ENCODE measurements at places on chromosomes 6 and 20.
A peak's percentile ranks its signal among the peaks of the same experiment; 100 is the strongest.

DNA sequence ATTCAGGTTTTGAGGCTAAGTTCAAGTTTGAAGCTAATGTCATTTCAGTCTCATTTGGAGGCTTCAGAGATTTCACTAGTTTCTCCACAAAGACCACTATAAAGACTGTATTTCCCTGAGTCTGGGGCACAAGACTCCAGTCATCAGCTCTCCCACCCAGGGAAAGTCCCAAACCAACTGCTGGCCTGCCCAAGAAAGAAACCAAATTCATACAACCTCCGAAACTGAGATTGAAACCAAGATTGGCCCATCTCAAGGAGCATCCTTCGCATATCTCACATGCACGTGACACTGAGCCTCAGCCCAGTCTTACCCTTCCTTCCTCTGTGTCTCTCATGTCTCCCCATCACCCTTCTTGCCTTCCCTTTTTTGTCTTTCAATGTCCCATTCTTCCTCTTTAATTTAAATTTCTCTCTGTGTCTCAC, 3.5 kb upstream of the LTA start:
- DNase-seq: no peak

- DNase-seq: no peak
Observed at GRCh38 chr6:105593056-105593690, 190.3 kb upstream of the PREP start.

- DNase-seq: no peak
Observed at GRCh38 chr6:29709188-29709587, 14.0 kb upstream of the HLA-F start.

GRCh38 chr6:1749041-1749440, 139.3 kb downstream of the FOXC1 start:
- no peak for DNase-seq

- DNase-seq: peak; percentile 10
Observed at GRCh38 chr6:70166088-70166958, 136.6 kb downstream of the COL9A1 start.

DNA sequence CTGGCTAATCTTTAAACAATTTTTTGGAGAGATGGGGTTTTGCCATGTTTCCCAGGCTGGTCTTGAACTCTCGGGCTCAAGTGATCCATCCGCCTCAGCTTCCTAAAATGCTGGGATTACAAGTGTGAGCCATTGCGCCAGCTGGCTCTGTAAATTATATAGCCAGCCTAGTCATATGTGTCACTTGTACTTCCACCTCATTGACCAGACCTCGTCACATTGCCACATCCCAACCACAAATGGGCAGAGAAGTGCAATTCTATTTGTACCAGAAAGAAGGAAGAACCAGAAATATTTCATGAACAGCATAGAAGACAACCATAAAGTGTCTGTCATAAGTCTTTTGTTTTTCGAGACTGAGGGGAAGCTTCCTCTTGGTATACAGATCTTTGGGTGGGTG, 304.9 kb upstream of the RNF24 start:
- no peak for DNase-seq

DNA sequence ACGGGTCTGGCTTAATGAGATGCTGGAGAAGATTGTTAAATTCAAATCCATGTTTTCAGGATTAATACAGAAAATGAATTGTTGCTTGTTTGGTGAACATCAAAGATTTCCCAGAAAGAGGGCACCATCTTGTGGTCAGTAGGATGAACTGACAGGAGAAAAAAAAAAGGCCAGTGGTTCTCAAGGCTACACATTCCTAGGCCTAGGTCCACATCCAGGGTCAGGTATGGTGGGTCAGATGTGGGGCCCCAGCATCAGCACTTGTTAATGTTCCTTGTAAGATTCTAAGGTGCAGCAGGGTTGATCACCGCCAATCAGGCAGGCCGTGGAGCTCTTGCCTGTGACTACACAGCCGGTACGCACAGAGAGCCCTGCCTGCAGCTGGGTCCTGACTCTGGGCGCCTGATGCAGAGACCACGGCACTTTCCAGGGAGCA, 34.0 kb upstream of the FOXO3 start:
- no peak for DNase-seq
